ENCODE measurements at places on chromosomes 1 and 21. TPM values are rescaled to one million over a fixed set of nuclear protein-coding genes. Genes with fewer than 3 reads are reported as not detected.

GPR52 gene
- 2.2 TPM for total RNA-seq

HAPLN2 gene
- not detected for total RNA-seq

CXADR gene
- total RNA-seq: 0.26 TPM

- H3K36me3 ChIP-seq: no peaks in the 10 kb centered on the region
- H3K27ac ChIP-seq: no peak overlapping the region
- H3K4me1 ChIP-seq: peaks cover 9% of the 10 kb centered on the region
- peaks cover 38% of the 10 kb centered on the region for H3K27me3 ChIP-seq
- no peak for DNase-seq
- no peak overlapping the region for H3K4me3 ChIP-seq
Measured at GRCh38 chr1:6426277-6426971, 1.8 kb downstream of the ESPN start.

DNA sequence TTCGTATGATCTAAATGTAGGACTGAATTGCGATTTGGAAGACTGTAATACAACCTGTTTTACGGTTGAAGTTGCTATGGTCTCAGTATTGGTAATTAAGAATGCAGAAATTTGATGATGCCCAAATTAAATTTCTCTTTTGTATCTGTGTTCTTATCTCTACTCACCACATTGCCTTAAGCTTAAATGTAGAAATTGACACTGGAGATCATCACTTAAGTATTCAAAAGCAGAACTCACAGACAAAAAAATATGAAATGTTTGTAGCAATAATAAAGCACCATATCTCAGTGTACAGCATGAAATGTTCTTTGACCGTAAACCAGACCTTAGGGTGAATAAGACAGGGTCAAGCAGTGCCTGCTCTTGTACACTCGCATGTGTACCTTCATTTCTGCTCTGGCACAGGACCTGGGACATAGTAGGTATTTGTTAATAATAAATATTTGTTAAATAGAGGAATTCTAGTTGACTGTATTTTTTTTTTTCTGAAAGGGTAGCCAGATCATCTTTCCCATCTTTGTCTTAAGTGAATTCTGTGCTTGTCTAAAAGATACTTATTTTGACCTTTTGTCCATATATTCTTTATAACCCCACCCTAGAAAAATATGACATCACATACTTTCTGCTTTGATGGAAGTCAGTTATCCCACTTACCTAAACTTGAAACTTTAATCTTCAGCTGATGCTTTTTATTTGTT lies 1.5 kb downstream of the CDC7 start:
- H3K36me3 ChIP-seq: peaks cover 25% of the 10 kb centered on the region
- no peak overlapping the region for H3K27ac ChIP-seq
- no peak overlapping the region for H3K4me3 ChIP-seq
- no peak for DNase-seq

- DNase-seq: no peak
- H3K36me3 ChIP-seq: peaks cover 49% of the 10 kb centered on the region
- H3K4me1 ChIP-seq: peaks cover 32% of the 10 kb centered on the region
- no peaks in the 10 kb centered on the region for H3K27me3 ChIP-seq
Measured at GRCh38 chr21:14591377-14591776, 45.3 kb upstream of the SAMSN1 start.

DNA sequence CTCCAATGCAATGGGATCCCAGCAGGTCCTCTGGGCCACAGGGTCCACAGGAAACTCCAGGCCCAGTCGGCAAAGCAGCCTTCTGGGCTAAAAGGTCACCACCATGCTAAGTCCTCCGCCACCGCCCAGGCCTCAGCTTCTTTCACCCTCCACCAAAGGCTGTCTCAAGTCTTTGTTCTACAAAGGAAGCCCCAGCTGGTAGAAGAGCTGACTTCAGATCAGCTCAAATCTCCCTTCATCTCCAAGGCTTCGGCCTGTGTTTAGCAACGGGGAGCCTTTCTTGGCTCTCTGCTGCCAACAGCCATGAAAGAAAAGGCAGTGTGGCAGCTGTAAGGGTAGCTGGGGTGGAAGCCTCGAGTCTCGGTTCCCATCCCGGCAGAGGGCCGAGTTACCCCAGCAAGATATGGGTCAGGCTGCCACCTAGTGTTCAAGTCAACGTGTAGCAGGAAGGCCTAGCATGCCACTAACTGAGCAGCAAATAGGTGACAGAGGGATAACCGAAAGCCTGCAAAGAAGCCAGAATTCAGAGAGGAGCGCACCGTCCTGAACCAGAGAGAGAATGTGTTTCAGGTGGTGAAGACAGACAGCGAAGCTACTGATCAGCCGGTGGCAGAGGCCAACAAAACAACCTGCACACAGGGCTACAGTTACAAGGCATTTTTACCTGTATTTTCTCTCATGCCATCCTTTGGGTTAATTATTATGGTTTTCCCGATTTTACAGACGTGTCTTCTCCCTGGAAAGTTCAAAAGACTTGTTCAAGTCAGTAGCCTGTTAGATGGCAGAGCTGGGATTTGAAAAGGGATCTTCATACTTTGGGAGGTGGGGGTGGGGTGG lies 26.8 kb upstream of the CRNN start:
- H3K4me3 ChIP-seq: no peak overlapping the region
- peak; percentile 77 for DNase-seq
- peaks cover 25% of the 10 kb centered on the region for H3K27me3 ChIP-seq
- H3K36me3 ChIP-seq: no peaks in the 10 kb centered on the region
- no peak overlapping the region for H3K27ac ChIP-seq
- no peaks in the 10 kb centered on the region for H3K4me1 ChIP-seq

GRCh38 chr1:203407296-203407695 lies 56.4 kb upstream of the FMOD start:
- no peaks in the 10 kb centered on the region for H3K36me3 ChIP-seq
- no peak for DNase-seq
- no peak overlapping the region for H3K27ac ChIP-seq
- H3K4me3 ChIP-seq: no peak overlapping the region
- peaks cover 33% of the 10 kb centered on the region for H3K27me3 ChIP-seq

- DNase-seq: no peak
- no peaks in the 10 kb centered on the region for H3K36me3 ChIP-seq
- no peak overlapping the region for H3K27ac ChIP-seq
- no peaks in the 10 kb centered on the region for H3K4me1 ChIP-seq
Measured at GRCh38 chr1:47837866-47838561, 159.2 kb downstream of the TRABD2B start.

GRCh38 chr1:228278432-228278941 lies 70.6 kb downstream of the OBSCN start:
- DNase-seq: no peak
- H3K4me3 ChIP-seq: no peak overlapping the region
- H3K4me1 ChIP-seq: peaks cover 10% of the 10 kb centered on the region
- no peaks in the 10 kb centered on the region for H3K36me3 ChIP-seq
